Right lung (tissue), 10 donors: ENCODE measurements at places on chromosomes 7 and 10.
A peak's percentile ranks its signal among the peaks of the same experiment; 100 is the strongest.

- DNase-seq: no peak
Measured at GRCh38 chr10:128150561-128150960, 24.3 kb upstream of the MKI67 start.

DNA sequence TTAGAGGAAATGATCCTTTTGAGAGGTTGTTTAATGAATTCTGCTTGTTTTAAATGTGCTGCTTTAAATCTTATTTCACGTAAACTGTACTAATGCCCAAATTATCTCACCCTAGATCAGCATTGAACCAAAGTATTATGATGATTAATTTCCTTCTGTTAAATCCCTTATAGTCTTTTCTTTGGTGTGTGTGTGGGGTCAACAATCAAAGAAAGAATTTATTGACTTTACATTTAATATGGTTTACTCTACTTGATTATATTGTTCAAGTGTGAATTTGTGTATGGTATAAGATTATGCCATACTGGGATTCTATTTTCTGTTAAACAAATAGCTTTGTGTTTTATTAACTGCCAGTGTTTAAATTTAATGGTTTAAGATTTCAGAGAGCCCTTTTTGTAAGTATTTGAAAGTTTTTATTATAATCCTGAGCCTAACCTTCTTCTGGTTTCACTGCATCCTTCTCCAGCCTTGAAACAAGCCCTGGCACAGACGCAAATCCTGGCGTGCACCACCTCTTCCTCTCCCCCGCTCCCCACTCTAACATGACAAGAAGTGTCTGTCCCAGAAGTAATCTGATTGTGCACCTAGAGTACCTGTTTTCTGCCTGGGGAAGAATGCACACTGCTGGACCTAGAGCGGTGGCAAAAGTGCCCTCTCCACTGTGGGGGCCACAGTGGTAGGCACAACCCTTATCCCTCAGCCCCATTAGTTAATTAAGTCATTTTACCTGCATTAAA, 70.6 kb downstream of the KAT6B start:
- DNase-seq: no peak

GRCh38 chr7:129851174-129851573, 101.6 kb downstream of the UBE2H start:
- no peak for DNase-seq

GRCh38 chr7:46257761-46258448, 336.8 kb upstream of the IGFBP3 start:
- DNase-seq: no peak

- no peak for DNase-seq
Measured at GRCh38 chr10:31507427-31507826, 188.4 kb downstream of the ZEB1 start.

DNA sequence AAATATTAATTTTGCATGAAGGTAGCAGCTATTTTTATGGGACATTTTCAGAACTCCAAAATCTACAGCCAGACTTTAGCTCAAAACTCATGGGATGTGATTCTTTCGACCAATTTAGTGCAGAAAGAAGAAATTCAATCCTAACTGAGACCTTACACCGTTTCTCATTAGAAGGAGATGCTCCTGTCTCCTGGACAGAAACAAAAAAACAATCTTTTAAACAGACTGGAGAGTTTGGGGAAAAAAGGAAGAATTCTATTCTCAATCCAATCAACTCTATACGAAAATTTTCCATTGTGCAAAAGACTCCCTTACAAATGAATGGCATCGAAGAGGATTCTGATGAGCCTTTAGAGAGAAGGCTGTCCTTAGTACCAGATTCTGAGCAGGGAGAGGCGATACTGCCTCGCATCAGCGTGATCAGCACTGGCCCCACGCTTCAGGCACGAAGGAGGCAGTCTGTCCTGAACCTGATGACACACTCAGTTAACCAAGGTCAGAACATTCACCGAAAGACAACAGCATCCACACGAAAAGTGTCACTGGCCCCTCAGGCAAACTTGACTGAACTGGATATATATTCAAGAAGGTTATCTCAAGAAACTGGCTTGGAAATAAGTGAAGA, 112.3 kb downstream of the CFTR start:
- no peak for DNase-seq

DNA sequence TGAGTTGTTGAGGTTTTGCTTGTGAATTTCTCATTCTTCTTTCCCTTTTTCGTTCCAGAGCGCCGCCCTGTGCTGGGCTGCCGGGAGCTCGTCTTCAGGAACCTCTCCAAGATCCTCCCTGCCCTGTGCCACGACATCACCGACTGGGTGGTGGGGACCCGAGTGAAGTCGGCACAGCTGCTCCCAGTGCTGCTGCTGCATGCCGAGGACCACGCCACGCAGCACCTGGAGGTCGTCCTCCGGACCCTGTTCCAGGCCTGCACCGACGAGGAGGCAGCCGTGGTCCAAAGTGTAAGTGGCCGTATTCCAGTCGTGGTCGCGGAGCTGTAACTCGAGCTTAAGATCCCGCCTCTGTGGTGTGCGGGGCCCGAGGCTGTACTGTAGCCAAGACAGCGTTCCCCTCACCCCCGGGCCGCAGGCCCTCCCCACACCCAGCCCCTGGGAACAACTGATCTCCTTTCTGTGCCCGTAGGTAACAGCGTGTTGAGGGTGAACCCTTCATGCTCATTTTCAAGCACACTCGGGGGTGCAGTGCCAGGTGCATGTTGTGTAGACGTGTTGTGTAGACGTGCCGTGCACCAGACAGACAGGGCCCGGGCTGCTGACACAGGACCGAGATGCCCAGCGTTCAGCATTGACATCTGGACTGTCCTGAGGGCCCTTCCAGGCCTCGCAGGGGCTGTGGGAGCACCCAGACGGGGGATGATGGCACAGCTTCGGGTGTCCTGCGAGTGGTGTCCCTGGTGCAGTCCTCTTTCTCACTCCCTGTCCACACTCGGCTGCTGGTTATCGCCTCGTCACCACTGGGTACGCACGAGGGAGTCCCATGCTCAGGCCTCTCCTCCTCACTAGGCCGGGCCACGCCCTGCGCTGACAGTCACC, 27.7 kb upstream of the PRKAR1B start:
- no peak for DNase-seq

- DNase-seq: no peak
Measured at GRCh38 chr7:27661811-27662489, 733 bp downstream of the HIBADH start.

GRCh38 chr10:3090914-3091787, 23.8 kb downstream of the PFKP start:
- DNase-seq: peak; percentile 47
